ENCODE measurements at places on chromosomes 12 and 14. TPM values are rescaled to one million over a fixed set of nuclear protein-coding genes. Genes with fewer than 3 reads are reported as not detected.

Gene CMTM5
- total RNA-seq = 4.3 TPM

Gene PTHLH
- not detected for total RNA-seq

Gene SPPL3
- 12.9 TPM for total RNA-seq

GRCh38 chr14:38721822-38722431 is 381.1 kb downstream of the SEC23A start:
- peak; percentile 67 for DNase-seq
- H3K4me1 ChIP-seq = no peaks in the 10 kb centered on the region
- no peak overlapping the region for H3K4me3 ChIP-seq
- H3K27ac ChIP-seq = no peak overlapping the region
- H3K27me3 ChIP-seq = no peaks in the 10 kb centered on the region
- no peaks in the 10 kb centered on the region for H3K36me3 ChIP-seq

GRCh38 chr14:30710876-30711275 is 88.8 kb downstream of the SCFD1 start:
- H3K4me1 ChIP-seq = peaks cover 6% of the 10 kb centered on the region
- no peaks in the 10 kb centered on the region for H3K27me3 ChIP-seq
- DNase-seq = no peak
- H3K4me3 ChIP-seq = no peak overlapping the region

- DNase-seq = peak; percentile 9
- H3K4me3 ChIP-seq = no peak overlapping the region
- no peaks in the 10 kb centered on the region for H3K27me3 ChIP-seq
- H3K27ac ChIP-seq = no peak overlapping the region
- no peaks in the 10 kb centered on the region for H3K36me3 ChIP-seq
These were observed 276.5 kb downstream of the KCNH5 start for GRCh38 chr14:62768753-62769152.

- H3K27me3 ChIP-seq = no peaks in the 10 kb centered on the region
- H3K4me1 ChIP-seq = peaks cover 21% of the 10 kb centered on the region
- H3K4me3 ChIP-seq = peak overlapping the region; percentile 98
- peak; percentile 57 for DNase-seq
These were observed 3.1 kb downstream of the FUT8 start for GRCh38 chr14:65415613-65416012.

GRCh38 chr14:104143521-104144452 is 5.4 kb downstream of the KIF26A start:
- H3K27ac ChIP-seq = no peak overlapping the region
- no peaks in the 10 kb centered on the region for H3K27me3 ChIP-seq
- peaks cover 38% of the 10 kb centered on the region for H3K4me1 ChIP-seq
- no peak for DNase-seq

- no peak overlapping the region for H3K27ac ChIP-seq
- no peaks in the 10 kb centered on the region for H3K4me1 ChIP-seq
- DNase-seq = no peak
- H3K4me3 ChIP-seq = no peak overlapping the region
These were observed 329.2 kb downstream of the ADAMTS20 start for GRCh38 chr12:43222796-43223195.

Gene TMEM52B
- not detected for total RNA-seq
